ENCODE measurements at places on chromosomes 13 and 19. TPM values are rescaled to one million over a fixed set of nuclear protein-coding genes. Genes with fewer than 3 reads are reported as not detected.

DNA sequence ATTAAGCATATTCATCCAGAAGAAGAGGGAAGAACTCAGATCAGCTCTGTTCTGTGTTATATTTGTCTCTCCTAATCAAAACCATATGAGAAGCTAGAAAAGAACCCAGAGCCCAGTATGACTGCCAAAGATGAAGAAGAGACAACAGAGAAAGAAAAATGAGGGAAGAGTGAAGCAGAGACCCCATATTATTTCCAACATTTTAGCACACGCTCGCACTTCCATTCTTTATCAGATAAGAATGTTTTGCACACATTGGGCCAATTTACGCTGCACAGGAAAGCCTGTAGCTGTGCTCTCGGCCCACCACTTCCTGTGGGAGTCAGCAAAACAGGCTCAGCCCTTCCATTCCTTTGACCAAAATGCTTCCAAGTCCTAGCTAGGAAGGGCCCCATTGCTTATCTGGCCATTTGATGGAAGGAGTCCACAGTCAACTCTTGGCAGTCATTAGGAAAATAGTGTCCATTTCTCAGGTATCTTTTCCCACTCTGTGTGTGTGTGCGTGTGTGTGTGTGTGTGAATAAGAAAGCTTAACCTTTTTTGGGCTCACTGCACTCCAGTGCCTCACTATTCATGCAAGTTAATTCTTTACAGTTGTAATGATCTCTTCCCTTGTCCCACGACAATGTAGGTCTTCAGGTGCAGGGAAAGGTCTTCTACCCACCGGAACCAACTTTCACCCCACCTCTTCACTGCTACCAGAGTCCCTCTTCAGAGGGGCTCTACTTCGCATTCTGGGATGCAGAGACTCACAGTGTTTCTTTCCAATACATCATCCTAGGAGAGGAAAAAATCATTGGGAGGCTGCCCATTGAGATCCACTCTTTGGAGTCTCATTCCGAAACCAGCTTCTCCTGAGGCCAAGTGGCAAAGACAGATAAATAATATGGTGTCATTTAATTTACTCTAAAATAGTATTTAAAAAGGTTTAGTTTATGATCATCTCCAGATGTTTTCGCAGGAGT lies 237.5 kb downstream of the COG6 start:
- H3K36me3 ChIP-seq: no peaks in the 10 kb centered on the region
- peak; percentile 19 for DNase-seq
- no peak overlapping the region for H3K27ac ChIP-seq
- no peak overlapping the region for H3K4me3 ChIP-seq

- H3K27ac ChIP-seq: no peak overlapping the region
- H3K36me3 ChIP-seq: no peaks in the 10 kb centered on the region
- H3K27me3 ChIP-seq: no peaks in the 10 kb centered on the region
- DNase-seq: no peak
These were observed 1.9 kb downstream of the PEX11G start for GRCh38 chr19:7486923-7487322.

DNA sequence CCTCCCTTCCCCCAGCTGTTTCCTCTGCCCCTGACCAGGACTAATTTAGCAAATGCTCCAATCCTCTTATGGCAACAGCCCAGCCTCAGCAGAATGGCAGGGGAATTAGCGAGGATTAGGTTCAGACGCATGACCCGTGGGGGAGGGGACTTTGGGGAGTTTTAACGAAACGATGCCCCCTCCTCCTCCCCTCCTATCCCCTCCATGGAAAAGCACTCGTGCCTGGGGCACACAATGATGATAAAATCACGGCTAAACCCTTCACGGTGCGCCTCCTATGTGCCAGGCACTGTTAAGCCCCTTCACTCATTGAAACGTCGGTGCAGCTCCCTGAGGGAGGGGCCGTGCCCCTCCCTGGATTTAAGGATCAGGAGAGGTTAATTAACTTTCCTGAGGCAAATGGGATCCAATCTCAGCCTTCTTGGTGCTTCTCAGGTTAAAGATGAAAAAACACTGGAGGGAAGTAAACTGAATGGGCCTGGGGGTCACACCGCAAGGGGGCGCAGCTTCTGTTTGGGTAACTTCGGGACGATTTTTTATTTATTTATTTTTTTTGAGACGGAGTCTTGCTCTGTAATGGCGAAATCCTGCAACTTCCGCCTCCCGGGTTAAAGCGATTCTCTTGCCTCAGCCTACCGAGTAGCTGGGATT lies 10.1 kb upstream of the TPRX2 start:
- no peaks in the 10 kb centered on the region for H3K36me3 ChIP-seq
- peaks cover 11% of the 10 kb centered on the region for H3K27me3 ChIP-seq
- no peaks in the 10 kb centered on the region for H3K4me1 ChIP-seq
- peak; percentile 19 for DNase-seq

DNA sequence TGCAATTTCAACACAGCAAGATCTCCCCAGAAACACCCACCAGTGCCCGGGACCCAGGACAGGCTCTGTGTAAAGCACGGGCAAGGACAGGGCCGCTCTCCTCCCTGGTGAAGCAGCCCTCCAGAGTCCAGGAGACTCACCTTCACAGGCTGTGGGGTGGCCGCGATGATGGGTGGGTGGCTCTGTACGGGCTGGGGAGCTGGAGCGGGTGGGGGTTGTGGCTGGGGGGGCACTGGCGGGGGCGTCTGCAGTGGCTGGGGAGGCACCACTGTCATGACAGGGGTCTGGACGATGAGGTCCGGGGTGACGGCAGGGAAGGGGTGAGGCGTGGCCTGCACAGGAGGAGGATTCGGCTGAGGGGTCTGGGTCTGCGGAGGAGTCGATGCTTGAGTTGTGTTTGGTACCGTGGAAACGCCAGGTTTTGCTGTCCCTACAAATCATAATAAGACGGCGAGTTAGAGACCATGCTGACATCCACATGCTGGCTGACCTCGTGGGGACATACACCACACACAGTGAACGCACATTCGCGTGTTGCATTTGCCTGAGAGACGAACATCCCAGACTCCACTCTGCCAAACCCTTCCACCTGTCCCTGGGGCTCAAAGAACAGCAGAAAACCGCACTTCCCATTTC lies 33.1 kb upstream of the EPHX3 start:
- no peaks in the 10 kb centered on the region for H3K4me1 ChIP-seq
- no peak for DNase-seq
- peak overlapping the region; percentile 81 for H3K27ac ChIP-seq

GRCh38 chr13:75704194-75704926 lies 68.2 kb downstream of the LMO7 start:
- DNase-seq: no peak
- H3K4me1 ChIP-seq: no peaks in the 10 kb centered on the region
- no peaks in the 10 kb centered on the region for H3K36me3 ChIP-seq
- peak overlapping the region; percentile 58 for H3K27ac ChIP-seq
- H3K27me3 ChIP-seq: no peaks in the 10 kb centered on the region

DNA sequence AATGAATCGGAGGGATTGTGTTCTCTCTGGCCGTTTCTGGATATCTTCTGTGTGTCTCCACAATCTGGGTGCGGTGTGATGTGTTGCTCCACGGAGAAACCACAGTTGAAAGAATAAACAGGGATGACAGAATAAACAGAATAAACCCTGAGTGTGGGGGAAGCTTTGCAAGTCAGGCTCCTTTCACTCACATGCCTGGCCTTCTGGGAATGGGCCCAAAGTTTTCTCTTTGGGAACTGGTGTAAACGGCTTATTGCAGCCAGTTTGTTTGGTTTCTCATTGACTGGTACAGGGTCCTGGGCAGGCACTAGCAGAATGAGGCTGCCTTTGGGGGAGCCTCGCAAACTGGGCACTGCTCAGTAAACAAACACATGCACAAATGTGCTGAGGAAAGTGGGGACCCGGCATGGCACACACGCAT lies 324.7 kb downstream of the DLEU7 start:
- H3K27ac ChIP-seq: no peak overlapping the region
- H3K4me3 ChIP-seq: no peak overlapping the region
- no peaks in the 10 kb centered on the region for H3K36me3 ChIP-seq
- no peak for DNase-seq

DNA sequence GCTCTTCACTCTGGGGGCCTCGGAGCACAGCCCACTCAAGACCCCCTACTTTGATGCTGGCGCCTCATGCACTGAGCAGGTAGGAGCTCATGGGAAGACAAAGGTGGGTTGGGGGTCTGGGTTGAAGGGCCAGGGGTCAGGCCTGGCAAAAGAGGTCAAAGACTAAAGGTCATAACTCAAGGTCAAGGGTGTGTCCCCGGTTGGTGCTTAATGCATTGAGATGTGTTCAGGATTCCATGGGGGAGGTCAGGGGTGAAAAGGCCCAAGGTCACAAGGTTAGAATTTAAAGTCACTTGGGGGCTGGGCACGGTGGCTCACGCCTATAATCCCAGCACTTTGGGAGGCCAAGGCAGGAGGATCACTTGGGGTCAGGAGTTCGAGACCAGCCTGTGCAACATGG lies 4.9 kb upstream of the TOMM40 start:
- H3K4me1 ChIP-seq: peaks cover 9% of the 10 kb centered on the region
- H3K27ac ChIP-seq: no peak overlapping the region
- no peak overlapping the region for H3K4me3 ChIP-seq
- H3K27me3 ChIP-seq: no peaks in the 10 kb centered on the region
- no peak for DNase-seq
- H3K36me3 ChIP-seq: no peaks in the 10 kb centered on the region

DNA sequence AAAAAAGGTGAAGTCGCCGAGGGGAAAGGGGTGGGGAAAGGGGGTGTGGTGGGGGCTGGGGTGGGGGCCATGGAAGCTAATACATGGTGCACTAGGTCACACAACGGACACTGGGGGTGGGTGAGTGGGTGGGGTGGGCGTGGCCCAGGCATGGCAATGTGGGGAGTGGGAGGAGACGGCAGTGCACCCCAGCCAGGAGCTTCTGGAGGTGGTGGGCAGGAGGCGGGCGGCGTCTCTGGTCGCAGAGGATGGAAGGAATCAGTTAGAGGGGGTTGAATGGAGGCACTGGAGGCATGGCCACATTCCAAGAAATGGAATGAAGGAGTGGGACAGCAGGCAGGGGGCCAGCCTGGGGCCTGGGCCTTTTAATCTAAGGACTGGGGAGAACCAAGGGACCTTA lies 19.2 kb upstream of the NANOS2 start:
- DNase-seq: no peak
- H3K4me1 ChIP-seq: no peaks in the 10 kb centered on the region
- H3K4me3 ChIP-seq: no peak overlapping the region
- H3K27me3 ChIP-seq: no peaks in the 10 kb centered on the region

- no peak for DNase-seq
- no peaks in the 10 kb centered on the region for H3K4me1 ChIP-seq
- H3K4me3 ChIP-seq: no peak overlapping the region
- no peaks in the 10 kb centered on the region for H3K27me3 ChIP-seq
- peaks cover 23% of the 10 kb centered on the region for H3K36me3 ChIP-seq
These were observed 21.9 kb upstream of the ZNF432 start for GRCh38 chr19:52070496-52070895.

- no peak overlapping the region for H3K4me3 ChIP-seq
- H3K27ac ChIP-seq: no peak overlapping the region
- no peaks in the 10 kb centered on the region for H3K36me3 ChIP-seq
- no peak for DNase-seq
- no peaks in the 10 kb centered on the region for H3K27me3 ChIP-seq
These were observed 35.7 kb downstream of the ZSWIM4 start for GRCh38 chr19:13830741-13831536.

DNA sequence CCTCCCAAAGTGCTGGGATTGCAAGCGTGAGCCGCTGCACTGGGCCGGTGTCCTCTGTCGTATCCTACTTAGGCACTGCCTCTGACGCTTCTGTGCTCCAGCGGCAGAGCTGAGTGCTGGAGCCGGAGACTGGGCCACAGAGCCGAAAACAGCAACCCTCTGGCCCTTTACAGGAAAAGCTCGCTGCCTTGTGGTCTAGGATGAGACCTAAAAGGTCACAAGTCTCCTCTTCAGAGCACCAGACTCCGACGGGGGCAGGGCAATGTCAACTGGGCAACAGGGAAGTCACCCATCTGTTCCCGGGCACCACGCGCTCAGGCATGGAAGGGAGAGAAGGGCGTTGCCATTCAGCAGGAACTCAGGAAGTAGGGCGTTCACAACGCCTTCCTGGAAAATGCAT lies 91.7 kb downstream of the GADD45B start:
- no peaks in the 10 kb centered on the region for H3K36me3 ChIP-seq
- no peak for DNase-seq
- H3K4me1 ChIP-seq: no peaks in the 10 kb centered on the region

DNA sequence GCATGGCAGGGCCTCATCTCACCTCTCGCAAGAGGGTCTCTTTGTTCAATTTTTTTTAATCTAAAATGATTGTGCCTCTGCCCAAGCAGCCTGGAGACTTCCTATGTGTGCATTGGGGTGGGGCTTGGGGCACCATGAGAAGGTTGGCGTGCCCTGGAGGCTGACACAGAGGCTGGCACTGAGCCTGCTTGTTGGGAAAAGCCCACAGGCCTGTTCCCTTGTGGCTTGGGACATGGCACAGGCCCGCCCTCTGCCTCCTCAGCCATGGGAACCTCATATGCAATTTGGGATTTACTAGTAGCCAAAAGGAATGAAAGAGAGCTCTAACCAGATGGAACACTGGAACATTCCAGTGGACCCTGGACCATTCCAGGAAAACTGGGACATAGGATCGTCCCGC lies 8.0 kb downstream of the FXYD3 start:
- H3K4me1 ChIP-seq: peaks cover 66% of the 10 kb centered on the region
- H3K4me3 ChIP-seq: no peak overlapping the region
- no peaks in the 10 kb centered on the region for H3K27me3 ChIP-seq
- H3K27ac ChIP-seq: peak overlapping the region; percentile 97
- H3K36me3 ChIP-seq: peaks cover 16% of the 10 kb centered on the region
- DNase-seq: no peak

DNA sequence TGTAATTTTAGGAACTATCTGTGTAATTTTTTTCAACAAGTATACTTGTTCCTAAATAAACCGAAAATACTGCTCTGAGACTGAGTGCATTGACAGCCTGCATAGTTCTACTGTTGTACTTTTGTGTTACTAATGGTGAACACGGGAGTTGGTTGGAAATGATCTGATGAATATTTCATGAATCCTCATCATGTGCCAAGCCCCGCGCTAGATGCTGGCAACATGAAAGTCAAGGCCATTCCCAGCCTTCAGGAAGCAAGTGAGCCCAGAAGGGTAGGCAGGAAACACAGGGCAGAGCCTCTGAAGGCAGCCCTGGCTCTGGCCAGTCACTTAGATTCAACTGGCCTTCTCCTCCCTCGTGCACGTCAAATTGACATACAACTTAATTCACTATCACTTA lies 106.1 kb downstream of the ABCC4 start:
- H3K4me3 ChIP-seq: no peak overlapping the region
- DNase-seq: no peak
- H3K36me3 ChIP-seq: no peaks in the 10 kb centered on the region
- H3K27ac ChIP-seq: no peak overlapping the region

The SOHLH2 gene
- not detected for total RNA-seq

The CRB3 gene
- 164 TPM for total RNA-seq

The SMIM24 gene
- 75.9 TPM for total RNA-seq

The LAIR2 gene
- not detected for total RNA-seq

The LMO7 gene
- 320 TPM for total RNA-seq
